Endodermal cell (in vitro differentiated cells): ENCODE measurements at places on chromosomes 7 and 10. TPM values are rescaled to one million over a fixed set of nuclear protein-coding genes. Genes with fewer than 3 reads are reported as not detected.

SMKR1 gene
- total RNA-seq = 0.55 and 1.4 TPM in 2 replicates

GRCh38 chr10:71737001-71737833 lies 17.6 kb upstream of the C10orf105 start:
- H3K4me1 ChIP-seq = peaks cover 4% of the 10 kb centered on the region
- no peak for DNase-seq
- H3K36me3 ChIP-seq = no peaks in the 10 kb centered on the region
- H3K4me3 ChIP-seq = no peak overlapping the region

GRCh38 chr7:42193471-42194129 lies 43.4 kb downstream of the GLI3 start:
- no peaks in the 10 kb centered on the region for H3K4me1 ChIP-seq

GRCh38 chr7:289209-289755 lies 688 bp upstream of the FOXL3 start:
- no peak overlapping the region for H3K4me3 ChIP-seq
- no peaks in the 10 kb centered on the region for H3K36me3 ChIP-seq
- peaks cover 47% of the 10 kb centered on the region for H3K27me3 ChIP-seq
- no peak overlapping the region for H3K27ac ChIP-seq

- no peaks in the 10 kb centered on the region for H3K36me3 ChIP-seq
- H3K27ac ChIP-seq = no peak overlapping the region
- H3K4me1 ChIP-seq = no peaks in the 10 kb centered on the region
- peak; percentile 65 for DNase-seq
Observed at GRCh38 chr10:126872768-126873167, 32.5 kb upstream of the DOCK1 start.
